KBM-7 (cell line): ENCODE measurements at places on chromosomes 4 and X.

- DNase-seq, result no peak
These were observed 133.4 kb upstream of the TTC29 start for GRCh38 chr4:147078875-147079658.

GRCh38 chrX:63754136-63754859 lies 30.7 kb downstream of the ARHGEF9 start:
- DNase-seq, result peak; percentile 54

DNA sequence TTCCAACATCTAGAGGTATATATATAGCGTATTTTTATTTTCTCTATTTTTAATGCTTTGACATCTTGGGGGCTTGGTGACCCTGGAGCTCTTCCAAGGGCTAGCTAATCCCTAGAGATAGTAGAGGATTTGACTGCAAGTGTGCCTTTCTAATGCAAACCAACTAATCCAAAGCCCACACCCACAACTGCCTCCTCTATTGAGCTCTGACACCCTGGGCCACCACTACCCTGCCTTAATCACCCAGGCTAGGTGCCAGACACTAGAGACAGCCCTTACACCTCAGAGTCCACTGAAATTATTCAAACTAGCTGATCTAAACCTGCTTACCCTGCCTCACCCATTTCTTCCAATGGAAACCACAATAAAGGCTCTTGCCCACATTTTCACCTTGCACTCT lies 69.6 kb upstream of the ATXN3L start:
- no peak for DNase-seq

- DNase-seq, result no peak
These were observed 41.9 kb upstream of the PARM1 start for GRCh38 chr4:74891037-74891436.

DNA sequence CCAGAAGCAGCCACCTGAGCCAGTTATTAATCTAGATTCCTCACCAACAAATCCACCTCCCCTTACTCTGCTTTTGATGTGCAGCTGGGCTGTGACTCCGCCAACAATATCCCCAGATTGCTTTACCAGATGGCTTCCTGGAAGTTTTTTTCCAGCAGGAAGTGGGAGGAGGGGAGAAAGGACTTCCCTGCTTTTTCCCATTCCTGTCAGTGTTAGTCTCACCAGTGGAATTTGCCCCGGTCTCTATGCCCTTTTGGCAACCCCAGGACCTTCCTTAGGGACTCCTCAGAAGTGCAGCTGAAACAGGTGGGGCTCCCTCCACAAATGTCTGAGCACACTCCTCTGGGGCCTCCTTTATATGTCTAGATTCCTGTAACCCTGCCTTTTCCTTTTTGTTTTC lies 465.2 kb upstream of the IGFBP7 start:
- DNase-seq, result no peak

GRCh38 chr4:81549984-81550383 lies 78.3 kb upstream of the RASGEF1B start:
- DNase-seq, result no peak

DNA sequence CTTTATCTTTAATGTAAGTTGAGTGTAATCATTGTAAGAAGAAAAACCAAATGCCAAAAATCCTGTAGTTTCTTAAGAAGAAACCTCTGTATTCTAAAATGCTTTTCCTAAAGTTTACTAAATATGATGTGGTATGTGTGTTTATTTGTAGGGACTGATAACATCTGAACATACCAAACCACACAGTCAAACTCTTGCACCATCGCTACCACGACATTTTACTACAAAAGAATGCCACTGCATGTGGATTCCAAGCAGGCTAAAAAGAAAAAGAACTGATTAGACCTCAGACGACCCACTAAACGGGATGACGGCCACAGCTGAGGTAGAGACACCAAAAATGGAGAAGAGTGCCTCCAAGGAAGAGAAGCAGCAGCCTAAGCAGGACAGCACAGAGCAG lies 46.1 kb downstream of the LAS1L start:
- DNase-seq, result no peak

GRCh38 chrX:69374569-69374968 lies 129.6 kb upstream of the NALF2 start:
- DNase-seq, result no peak

- no peak for DNase-seq
These were observed 10.9 kb upstream of the PPP2R3B start for GRCh38 chrX:397575-397974.

DNA sequence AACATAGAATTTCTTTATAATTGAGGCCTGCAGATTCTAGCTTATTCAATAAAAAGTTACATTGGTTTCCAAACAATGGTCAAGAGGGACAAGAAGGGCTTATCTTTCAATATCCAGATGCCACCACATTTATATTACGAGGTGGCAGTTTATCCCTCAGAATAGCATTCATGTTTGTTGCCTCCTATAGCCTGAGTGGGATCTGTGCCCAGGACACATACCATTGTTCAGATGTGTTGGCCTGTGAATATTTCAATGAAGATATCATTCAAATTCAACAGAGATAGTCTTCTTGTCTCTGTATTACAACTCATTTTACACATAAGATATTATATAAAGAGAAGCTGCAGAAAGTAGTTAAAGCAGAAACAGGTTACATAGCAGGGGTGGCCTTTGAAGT lies 20.5 kb downstream of the GLRB start:
- DNase-seq, result no peak

- peak; percentile 43 for DNase-seq
These were observed 6.9 kb downstream of the PJA1 start for GRCh38 chrX:69158166-69158980.

- no peak for DNase-seq
These were observed 5.5 kb downstream of the ZNF827 start for GRCh38 chr4:145933134-145933533.

- no peak for DNase-seq
These were observed 111.0 kb downstream of the FAM53A start for GRCh38 chr4:1572964-1573720.

- no peak for DNase-seq
These were observed 53.4 kb downstream of the CASP6 start for GRCh38 chr4:109649872-109650271.

DNA sequence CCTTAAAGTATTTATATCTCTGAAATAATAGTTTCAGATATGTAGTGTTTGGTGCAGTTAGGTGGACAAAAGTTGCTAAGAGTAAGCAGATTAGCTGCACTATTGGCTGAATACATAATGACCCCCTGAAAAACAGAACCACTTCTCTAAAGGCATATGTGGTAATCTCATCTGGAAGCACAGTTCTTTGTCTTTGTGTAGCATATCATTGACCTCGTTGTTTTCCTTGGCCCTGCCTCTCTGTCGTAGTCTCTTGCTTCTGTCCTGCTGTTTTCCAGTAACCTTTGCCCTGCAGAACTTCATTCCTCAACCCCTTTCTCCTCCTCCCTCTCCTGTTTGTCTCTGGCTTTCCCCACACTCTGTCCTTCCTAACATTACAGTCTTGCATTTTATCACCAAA lies 41.4 kb downstream of the JADE3 start:
- DNase-seq, result peak; percentile 39

DNA sequence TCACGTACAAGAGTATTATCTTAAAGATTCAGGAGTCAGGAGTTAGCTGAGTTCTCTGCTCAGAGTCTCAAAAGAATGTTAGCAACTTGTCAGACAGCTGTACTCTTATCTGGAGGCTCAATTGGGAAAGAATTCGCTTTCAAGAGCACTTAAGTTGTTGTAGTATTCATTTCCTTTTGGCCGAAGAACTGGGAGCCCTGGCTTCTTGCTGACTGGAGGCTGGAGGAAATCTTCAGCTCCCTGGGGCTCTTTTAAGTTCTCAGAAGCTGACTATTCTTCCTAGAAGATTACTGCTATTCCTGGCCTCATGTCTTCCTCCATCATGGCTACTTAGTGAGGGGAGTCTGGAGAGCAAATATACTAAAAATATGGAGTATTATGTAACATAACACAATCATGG lies 587.2 kb downstream of the EPHA5 start:
- peak; percentile 11 for DNase-seq

DNA sequence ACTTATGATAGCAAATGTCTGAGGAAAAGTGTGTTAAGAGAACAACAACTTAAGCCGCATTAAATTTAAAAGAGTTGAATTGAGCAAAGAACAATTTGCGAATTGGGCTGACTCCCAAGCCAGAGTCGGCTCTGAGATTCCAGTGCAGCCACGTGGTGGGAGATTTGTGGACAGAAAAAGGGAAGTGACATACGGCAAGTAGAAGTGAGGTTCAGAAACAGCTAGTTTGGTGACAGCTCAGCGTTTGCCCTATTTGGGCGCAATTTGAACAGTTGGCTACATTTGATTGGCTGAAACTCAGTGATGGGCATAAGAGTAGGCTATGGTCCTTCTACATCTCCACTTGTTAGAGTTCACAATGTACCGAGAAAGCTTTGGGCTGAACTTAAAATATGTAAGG lies 124.0 kb downstream of the PRKX start:
- peak; percentile 70 for DNase-seq

DNA sequence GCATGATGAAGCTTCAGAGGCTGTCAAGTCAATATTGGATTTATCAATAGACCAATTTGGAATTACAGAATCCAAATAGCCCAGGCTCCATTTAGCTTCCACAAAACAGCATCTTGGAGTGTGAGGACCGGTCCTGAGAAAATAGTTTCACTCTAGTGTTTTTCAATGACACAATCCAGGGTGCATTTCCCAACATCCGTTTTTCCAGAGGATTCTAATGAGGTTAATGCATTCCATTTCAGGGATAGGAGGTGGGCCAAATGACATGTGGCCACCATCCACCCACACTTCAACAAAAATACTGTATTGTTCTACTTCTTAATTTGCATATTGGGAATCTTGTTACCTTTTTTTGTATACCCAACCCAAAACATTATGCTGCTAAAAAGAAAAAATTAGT lies 229.8 kb upstream of the LDB2 start:
- no peak for DNase-seq

DNA sequence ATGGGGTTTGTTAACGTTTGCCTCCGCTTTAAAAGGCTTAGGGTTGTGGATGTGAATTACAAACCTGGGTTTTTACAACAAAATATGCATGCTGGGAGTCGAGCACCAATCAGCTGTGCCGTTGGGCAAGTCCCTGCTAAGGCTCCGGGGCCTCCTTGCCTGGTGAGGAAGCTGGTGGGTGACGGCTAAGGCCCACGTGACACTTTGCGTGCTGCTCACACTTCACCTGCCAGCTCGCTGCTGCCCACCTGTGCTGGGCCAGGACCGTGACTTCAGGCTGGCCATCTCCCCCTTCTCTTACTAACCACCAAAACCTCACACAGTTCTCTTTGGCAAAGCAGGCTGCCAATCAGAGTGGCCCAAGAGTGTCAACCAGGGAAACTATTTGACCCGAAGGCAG lies 178.3 kb downstream of the AFAP1 start:
- DNase-seq, result no peak

DNA sequence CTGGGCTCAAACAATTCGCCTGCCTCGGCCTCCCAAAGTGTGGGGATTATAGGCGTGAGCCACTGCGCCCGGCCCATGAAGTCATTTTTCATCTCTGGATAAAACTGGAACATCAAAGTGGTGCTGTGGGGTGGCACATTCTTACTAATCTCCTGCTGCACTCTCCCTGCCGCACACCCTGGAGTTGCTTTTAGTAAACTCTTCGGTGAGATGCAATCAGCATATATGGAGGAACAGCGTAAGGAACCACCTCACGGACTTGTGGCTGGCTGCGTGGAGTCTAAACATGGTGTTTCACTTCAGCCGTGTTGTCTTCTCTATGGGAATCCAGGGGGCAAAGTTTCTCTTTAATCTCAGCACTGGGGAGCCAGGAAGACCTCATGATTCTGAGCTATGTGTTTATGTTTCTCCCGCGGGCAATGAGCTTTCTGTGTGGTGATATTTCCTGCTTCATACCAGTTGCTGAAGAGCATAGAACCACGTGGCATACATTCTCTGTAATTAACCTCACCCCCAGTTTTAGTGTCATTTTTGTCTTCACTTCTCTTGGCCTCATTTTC lies 2.1 kb upstream of the RHOH start:
- DNase-seq, result peak; percentile 45

GRCh38 chr4:164379694-164380093 lies 374.2 kb upstream of the SMIM31 start:
- no peak for DNase-seq

GRCh38 chr4:108813261-108813660 lies 50.4 kb upstream of the ETNPPL start:
- DNase-seq, result no peak

GRCh38 chr4:82594456-82594855 lies 32.7 kb upstream of the TMEM150C start:
- DNase-seq, result no peak

GRCh38 chr4:53863736-53864365 lies 200.6 kb downstream of the CHIC2 start:
- DNase-seq, result no peak

DNA sequence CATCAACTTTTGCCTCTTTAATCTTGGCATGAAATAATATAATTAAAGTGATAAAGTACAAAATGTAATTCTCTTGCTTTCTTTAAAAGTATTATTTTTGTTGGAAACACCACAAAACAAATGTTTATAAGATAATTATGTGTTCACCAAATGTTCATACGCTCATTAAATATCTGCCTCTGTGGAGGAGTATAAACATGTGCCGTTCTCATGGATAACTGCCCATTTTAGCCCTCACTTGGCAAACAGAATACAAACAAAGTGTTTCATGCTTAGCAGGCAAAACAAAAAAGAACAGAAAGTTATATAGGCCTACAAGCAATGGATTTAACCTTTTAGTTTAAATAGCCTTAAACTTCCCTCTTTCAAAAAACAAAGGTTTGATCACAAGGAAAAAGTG lies 800.5 kb upstream of the DIAPH2 start:
- no peak for DNase-seq

DNA sequence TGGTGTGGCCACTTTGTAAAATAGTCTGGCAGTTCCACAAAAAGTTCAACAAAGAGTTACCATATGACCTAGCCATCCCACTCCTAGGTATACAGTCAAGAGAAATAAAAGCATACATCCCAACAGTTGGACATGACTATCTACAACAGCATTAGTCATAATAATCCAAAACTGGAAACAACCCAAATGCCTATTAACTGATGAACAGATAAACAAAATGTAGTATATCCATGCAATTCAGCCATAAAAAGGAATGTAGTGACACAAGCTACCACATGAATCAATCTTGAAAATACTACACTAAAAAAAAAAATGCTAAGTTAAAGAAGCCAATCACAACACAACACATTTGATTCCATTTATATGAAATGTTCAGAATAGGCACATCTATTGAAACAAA lies 16.1 kb downstream of the MED14 start:
- no peak for DNase-seq

GRCh38 chrX:66833426-66833825 lies 194.5 kb upstream of the EDA2R start:
- DNase-seq, result no peak

GRCh38 chr4:147354237-147354636 lies 126.7 kb upstream of the EDNRA start:
- DNase-seq, result no peak

DNA sequence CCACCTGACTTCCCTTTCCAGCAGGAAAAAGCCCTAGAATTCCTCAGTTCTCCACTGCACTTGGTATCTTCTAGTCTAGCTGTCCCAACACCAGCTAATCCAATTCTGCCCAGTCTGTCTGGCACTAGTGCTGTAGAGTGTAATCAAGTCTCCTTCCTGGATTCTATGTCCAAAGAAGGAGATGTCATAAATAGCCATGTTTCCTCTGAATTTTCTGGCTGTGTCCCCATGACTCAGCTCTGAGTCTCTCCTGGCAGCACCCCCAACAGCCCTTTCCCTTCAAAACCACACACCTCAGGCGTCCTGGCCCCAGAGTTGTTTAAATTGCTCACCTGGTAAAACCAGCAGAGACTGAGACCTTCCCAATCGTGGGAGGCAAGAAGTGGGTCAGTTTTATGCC lies 197.2 kb downstream of the GRXCR1 start:
- DNase-seq, result no peak
